ENCODE measurements at places on chromosomes 2 and 18.

- DNase-seq, result no peak
Observed at GRCh38 chr2:64998658-64999061, 9.5 kb downstream of the SLC1A4 start.

GRCh38 chr2:200732866-200733265 lies 78.8 kb upstream of the BZW1 start:
- no peak for DNase-seq

- DNase-seq, result no peak
Observed at GRCh38 chr18:644395-645004, 13.0 kb upstream of the TYMS start.

- DNase-seq, result no peak
Observed at GRCh38 chr2:1632510-1632909, 111.8 kb downstream of the PXDN start.

Measured in T-helper 1 cell (primary cell).